ENCODE measurements at places on chromosomes 2 and 18.

GRCh38 chr2:233385489-233386044 is 31.3 kb downstream of the DGKD start:
- DNase-seq: no peak

- DNase-seq: no peak
Measured at GRCh38 chr2:236819275-236820002, 249.8 kb downstream of the ACKR3 start.

GRCh38 chr18:70041459-70042050 is 93.9 kb upstream of the CD226 start:
- no peak for DNase-seq

GRCh38 chr2:61834893-61835292 is 19.0 kb downstream of the FAM161A start:
- no peak for DNase-seq

GRCh38 chr2:203928849-203929248 is 7.7 kb upstream of the ICOS start:
- no peak for DNase-seq
